Activated gamma-delta T cell treated with Interleukin-2 at 50 U/mL for 16 hours (primary cell): ENCODE measurements at places on chromosomes 13 and 19.

GRCh38 chr13:102642475-102642874, 45.7 kb downstream of the TPP2 start:
- no peak for DNase-seq

- no peak for DNase-seq
Measured at GRCh38 chr13:34254366-34254765, 436.4 kb downstream of the RFC3 start.

DNA sequence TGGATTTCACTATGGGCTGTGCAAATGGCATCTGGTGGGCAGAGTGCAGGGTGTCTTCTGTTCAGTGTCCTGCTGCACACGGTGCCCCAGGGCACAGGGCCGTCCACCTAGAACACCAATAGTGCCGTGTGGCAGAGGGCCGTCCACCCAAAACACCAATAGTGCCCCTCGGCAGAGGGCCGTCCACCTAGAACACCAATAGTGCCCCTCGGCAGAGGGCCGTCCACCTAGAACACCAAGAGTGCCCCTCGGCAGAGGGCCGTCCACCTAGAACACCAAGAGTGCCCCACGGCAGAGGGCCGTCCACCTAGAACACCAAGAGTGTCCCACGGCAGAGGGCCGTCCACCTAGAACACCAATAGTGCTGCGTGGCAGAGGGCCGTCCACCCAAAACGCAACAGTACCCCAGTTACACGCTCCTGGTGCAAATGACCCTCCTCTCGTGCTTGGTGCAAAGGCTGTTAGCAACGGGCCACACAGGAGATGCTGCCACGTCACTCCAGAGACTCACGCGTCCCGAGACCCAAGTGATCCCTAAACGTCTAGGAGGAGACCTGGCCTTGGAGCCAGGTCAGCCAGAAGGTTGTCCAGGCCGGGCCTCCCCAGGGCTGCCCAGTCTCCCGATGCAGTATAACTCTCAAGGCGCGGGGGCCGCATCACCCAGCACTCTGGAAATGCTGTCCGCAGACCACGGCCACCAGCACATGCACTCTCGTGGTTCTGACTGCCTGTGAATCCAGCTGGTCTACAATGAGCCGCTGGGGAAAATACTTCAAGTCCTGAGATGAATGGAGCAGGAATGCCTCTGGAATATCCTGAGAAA, 51.5 kb downstream of the RASA3 start:
- no peak for DNase-seq

DNA sequence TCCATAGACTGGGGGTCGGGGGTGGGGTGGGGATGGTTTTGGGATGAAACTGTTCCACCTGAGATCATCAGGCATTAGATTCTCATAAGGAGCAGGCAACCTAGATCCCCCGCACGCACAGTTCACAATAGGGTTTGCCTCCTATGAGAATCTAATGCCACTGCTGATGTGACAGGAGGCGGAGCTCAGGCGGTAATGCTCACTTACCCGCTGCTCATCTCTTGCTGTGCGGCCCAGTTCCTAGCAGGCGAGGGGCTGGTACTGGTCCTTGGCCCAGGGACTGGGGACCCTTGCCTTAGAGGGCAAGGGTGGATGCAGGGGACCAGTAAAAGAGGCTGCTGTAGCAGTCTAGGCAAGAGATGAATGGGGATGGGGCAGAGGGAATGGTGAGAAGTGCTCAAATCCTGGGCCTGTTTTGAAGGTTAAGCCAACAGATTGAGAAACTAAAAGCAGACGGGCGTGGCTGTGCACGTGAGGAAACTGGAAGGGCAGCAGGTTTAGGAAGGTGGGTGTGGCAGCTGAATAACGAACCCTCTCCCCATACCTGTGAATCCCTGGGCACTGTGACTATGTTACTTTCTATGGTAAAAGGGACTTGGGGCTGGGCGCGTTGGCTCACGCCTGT, 1.5 kb upstream of the ERICH4 start:
- DNase-seq: no peak

DNA sequence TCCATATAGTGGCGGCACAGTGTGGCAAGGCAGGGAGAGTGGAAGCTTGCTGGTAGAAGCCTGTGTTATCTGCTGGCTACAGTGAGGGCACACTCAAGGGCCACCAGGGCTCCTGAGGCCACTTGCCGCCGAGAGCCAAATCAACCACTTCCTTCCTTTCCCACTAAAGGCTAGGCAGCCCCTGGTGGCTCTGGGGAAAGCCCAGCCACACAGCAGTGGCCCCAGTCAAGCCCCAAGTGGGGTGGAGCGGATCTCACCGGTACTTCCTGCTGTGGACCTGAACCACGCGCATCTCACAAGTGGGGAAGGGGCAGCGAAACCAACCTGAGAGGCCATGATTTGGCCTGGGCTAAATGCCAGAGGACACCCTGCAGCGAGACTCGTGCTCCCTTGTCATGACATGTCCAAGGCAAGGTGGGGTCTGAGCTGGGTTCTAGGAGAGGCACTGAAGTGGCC, 21.9 kb upstream of the SLC35E1 start:
- peak; percentile 46 for DNase-seq

DNA sequence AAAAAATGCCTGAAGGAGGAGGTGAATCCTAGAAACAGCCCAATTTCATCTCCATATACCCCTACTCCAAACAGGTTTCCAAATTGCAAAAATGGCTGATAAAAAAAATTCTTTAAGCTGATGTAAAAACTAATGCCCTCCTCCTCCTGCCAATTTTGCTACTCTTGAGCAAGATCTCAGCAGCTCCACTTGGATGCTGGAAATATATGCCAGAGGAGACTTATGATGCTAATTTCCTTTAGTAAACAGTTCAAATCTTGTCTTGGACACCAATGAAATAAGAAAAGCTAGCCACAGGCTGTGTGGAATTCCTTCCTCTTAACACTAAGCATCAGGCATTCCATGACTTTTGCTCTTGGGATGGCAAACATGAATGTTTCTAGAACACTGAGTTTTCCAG, 67.5 kb downstream of the INSR start:
- no peak for DNase-seq

GRCh38 chr19:35303357-35303915, 11.5 kb downstream of the MAG start:
- no peak for DNase-seq

DNA sequence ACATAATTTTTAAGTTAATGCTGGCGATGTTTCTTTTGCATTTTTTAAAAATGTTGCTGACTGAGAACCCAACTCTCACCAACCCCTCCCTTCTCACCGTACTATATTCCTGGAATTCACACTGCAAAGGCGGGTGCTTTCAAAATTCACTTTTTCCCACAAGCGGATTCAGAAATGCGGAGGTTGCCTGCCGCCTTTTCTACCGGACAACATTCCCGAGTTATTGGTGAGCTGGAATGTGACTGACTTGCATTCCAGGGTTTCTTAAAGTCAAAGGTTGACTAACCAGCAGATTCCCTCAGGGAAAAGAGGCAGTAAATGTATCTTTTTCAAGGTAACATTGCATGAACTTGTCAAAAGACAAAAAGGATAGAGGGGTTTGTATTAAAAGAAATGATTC, 113.3 kb downstream of the RAB20 start:
- no peak for DNase-seq

DNA sequence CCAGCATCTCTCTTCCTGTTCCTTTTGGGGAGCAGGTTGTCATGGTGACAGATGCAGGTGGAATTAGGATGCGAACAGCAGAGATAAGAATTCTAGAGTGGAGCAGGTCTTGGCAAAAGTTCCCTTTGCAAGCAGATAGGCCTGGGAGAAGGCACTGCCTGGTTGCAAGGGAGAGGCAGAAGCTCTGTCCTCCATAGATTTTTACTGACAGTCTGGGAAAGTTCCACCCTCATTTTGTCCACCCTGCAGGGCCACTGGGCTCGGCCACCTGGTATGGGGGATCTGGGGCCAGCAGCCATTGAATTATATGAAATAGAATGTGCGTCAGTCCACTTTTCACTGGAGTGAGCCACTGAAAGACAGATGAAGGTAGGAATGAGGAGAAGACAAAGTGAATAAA, 141.7 kb downstream of the IER2 start:
- no peak for DNase-seq

GRCh38 chr19:48244281-48244680, 11.4 kb downstream of the CARD8 start:
- DNase-seq: peak; percentile 44

- DNase-seq: no peak
Measured at GRCh38 chr13:37479916-37480315, 118.7 kb downstream of the POSTN start.

GRCh38 chr13:108158746-108159145, 56.6 kb downstream of the LIG4 start:
- no peak for DNase-seq

GRCh38 chr13:108363666-108364065, 94.1 kb downstream of the TNFSF13B start:
- DNase-seq: no peak

GRCh38 chr19:29315556-29316190, 102.7 kb upstream of the UQCRFS1 start:
- DNase-seq: no peak

GRCh38 chr19:9076901-9077300, 10.0 kb upstream of the OR1M1 start:
- no peak for DNase-seq

DNA sequence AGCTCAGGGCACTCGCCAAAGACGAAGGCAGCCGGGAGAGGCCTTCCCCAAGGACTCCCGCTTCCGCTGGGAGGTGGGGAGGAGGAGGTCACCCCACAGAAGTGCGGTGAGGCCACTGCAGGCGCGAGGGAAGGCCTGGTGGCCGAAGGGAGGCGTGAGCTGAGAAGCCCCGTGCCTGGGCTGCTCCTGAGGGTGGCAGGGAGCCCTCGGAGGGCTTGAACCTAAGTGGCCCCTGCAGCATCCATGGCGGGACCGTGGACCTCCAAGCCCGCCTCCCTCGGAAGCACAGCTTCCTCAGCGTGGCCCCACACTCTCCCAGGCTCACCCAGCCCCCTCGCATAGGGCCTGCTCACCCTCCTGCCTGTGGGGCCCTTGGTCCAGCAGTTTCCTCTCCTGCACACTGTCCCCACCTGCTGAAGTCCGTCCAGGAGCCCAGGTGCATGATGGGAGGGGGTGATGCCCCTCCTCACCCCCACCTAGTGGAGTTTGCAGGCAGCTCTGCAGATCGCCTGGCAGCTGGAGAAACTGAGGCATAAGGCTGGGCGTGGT, 25.9 kb downstream of the EFNA2 start:
- DNase-seq: no peak

GRCh38 chr19:2319551-2319950, 8.8 kb downstream of the LSM7 start:
- no peak for DNase-seq

DNA sequence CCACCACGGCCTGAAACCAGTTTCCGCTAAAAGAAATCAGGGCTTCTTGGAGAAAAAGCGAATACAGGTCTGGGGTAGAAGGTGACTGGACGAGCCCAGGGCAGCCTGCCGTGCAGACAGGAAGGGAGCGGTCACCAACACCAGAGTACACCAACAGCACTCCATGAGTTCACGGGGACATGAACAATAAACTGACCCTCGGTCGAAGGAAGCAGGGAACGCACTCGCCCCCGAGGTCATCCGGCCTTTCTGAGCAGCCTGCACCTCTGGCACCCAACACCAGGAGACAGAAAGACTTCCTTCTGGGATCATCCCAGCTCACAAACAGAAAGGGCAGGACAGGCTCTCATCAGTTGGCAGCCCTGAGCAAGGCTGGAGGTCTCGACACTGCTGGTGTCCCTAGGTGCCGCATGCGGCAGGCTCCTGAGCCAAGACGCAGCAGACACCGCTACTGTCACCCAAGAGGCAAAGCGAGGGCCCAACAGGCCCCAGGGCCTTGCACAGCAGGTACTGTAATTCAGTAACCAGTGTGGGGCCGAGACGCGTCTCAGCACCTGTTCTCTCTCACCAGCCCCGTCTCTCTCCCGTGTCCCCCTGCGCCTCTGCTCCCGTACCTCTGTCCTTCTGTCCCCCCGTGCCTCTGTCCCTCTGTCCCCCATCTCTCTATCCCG, 18.0 kb downstream of the DCUN1D2 start:
- DNase-seq: no peak
